ENCODE measurements at places on chromosomes 5 and 9.

DNA sequence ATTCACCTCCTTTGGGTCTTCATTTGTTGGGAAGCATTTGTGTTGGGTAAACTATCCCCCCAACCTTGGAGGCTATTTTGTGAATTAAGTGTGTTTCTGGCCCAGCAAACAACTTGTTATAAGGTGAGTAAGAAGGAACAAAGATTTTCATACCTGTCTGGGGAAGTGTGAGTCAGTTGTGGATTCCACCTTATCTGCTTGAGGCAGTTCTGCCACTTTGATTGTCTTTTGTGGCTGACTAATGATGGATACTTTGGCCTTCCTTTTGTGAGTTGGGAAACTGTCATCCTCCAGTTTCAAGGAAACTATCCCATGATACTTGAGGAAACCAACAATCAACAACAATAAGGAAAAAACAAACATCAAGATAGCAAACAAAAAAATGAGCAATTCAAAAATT lies 24.6 kb upstream of the CER1 start:
- no peak for DNase-seq

- DNase-seq = no peak
These were observed 320.1 kb downstream of the ADAMTS6 start for GRCh38 chr5:65161655-65162054.

DNA sequence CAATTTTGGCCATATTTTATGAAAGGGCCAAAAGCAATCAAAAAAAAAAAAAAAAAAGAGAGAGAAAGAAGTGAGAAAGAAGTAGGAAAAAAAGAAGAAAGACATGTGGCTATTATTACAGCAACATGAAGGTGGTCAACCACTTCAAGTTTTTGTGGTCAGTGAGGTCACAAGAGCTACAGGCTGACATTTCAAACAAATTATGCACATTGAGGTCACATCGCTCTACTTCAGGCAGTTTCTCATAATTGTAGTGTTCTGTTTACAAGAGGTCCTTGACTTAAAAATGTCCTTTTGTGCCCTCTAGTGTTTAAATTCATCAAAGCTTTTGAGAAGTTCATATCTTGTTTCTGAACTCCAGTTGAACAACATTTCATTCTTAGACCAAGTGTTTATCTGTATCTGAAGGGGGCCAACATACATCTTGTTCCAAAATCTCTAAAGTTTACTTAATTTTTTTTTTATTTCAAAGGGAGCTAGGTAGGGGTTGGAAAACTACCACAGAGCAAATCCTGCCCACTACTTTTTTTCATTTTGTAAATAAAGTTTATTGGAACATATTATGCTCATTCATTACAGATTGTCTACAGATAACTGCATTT lies 513.1 kb downstream of the PDE4D start:
- no peak for DNase-seq

- DNase-seq = no peak
These were observed 282.9 kb downstream of the SLF1 start for GRCh38 chr5:94901191-94901979.

- DNase-seq = no peak
These were observed 5.9 kb downstream of the ALAD start for GRCh38 chr9:113395000-113395861.

GRCh38 chr5:39826051-39826450 lies 401.3 kb upstream of the DAB2 start:
- DNase-seq = no peak

DNA sequence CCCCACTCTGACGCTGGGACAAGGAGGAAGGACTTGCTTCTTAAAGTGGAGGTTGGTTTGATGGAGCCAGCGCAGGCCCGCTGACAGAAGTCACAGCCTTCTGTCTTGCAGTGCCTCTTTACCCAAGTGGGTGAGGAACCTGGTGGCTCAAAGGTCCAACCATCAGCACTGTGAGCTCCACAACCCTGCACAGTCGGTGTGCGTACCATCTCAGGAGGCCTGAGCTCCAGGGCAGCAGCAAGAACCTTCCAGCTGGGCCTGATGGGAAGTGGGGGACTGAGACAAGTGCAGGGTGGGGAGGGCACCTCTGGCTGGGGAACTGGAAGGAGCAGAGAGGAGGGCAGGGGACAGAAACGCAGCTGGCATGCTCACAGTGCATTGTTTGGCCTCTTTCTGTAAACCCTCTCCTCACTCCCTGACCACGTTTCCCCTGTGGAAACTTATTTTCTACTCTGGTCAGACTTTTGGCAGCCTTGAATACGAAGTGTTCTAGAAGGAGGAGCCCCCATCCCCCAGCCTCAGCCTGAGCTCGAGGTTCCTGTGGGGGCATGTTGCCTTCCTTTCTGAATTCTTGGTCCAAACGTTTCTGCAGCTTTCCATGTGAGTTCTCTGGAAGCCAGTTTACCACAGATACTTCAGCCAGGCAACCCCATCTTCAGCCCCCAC lies 178.5 kb upstream of the PITX1 start:
- DNase-seq = no peak

- no peak for DNase-seq
These were observed 6.2 kb downstream of the SHC3 start for GRCh38 chr9:89172398-89172797.

- no peak for DNase-seq
These were observed 27.2 kb upstream of the ZFR start for GRCh38 chr5:32471784-32472183.

- DNase-seq = no peak
These were observed 53.4 kb upstream of the PTCH1 start for GRCh38 chr9:95570150-95570549.

DNA sequence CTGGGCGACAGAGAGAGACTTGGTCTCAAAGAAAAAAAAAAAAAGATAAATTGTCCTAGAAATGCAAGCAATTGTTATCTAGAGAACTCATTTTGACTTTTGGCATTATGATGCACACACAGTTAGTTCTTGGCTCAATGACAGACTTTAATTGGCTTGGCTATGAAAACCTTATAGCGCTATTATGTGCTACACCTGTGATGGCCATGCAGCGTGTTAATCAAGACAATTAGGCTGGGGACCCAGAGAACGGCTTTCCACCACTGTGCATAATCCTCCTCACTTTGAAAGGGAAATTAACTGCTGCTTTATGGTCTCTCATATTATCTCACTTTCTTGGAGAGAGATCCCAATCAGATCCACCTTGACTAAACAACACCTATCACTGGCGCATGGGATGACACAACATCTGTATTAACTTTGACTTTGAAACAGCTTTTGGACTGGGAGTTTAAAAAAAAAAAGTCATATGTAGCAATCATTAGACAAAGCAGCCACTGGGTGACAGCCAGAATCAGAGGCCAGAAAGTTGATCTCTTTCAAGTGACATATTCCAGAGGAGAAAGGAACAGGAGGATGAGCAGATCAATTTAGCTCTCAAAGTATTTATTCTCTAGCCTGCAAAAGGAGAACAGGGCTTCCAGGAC lies 132.5 kb downstream of the PPP2R2B start:
- no peak for DNase-seq

GRCh38 chr9:124629600-124629999 lies 122.4 kb upstream of the NR5A1 start:
- no peak for DNase-seq

GRCh38 chr9:97636903-97637302 lies 3.3 kb downstream of the NCBP1 start:
- no peak for DNase-seq

DNA sequence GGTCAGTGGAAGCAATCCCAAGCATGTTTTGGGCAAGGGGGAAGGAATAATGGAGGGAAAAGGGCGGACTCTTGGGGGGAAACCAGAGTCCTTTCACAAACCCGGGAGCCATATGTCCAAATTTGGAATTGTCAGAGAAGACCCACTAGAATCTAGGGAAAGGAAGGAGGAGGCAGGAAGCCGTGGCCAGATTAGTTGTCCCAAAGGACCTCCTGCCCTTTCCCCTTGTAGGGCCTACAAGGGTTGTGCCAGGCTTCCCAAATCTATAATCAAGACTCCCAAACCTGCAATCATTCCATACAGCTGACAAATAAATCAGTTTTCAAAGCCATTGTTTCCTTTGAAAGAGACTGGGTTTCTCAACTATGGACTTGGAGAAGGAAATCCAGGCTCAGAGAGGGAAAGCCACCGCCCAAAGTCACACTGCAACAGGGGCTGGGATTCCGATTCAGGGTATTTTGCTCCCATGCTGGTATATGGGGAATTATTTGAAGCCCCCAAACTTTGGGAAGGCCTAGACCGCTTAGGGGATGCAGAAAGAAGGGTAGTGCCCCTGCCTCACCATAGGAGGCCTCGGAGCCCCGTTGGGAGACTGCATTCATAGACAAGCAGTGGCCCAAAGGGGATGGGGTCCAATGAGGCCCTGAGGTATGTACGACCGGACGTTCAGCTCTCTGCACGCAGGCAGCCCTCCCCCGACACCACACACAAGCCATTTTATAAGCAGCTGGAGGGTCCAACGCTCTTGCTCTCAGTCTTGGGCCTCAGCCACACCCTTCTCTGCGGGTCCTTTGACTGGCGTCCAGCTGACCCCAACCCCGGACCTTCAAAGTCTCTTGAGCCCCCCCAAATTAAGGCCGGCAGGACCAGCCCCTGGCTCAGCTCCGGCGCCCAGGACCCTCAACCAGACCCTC lies 815 bp downstream of the ANXA6 start:
- DNase-seq = no peak

DNA sequence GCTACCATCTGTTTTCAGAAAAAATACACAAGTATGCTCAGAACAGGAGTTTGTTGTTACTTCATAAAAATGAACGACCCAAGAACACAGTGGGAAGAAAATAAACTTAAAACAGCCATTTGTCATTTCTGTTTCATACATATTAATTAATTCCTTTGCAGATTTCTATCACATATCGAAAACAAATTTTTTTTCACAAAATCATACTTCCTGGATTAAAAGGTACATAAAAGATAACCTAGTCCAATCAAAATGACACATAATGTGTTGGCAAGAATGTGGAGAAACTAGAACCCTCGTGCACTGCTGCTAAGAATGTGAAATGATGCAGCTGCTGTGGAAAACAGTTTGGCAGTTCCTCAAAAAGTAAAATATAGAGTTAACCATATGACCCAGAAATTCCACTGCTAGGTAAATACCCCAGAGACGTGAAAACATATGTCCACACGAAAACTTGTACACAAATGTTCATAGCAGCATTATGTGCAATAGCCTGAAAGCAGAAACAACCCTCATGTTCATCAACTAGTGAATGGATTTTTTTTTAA lies 46.0 kb downstream of the MYO10 start:
- DNase-seq = no peak

DNA sequence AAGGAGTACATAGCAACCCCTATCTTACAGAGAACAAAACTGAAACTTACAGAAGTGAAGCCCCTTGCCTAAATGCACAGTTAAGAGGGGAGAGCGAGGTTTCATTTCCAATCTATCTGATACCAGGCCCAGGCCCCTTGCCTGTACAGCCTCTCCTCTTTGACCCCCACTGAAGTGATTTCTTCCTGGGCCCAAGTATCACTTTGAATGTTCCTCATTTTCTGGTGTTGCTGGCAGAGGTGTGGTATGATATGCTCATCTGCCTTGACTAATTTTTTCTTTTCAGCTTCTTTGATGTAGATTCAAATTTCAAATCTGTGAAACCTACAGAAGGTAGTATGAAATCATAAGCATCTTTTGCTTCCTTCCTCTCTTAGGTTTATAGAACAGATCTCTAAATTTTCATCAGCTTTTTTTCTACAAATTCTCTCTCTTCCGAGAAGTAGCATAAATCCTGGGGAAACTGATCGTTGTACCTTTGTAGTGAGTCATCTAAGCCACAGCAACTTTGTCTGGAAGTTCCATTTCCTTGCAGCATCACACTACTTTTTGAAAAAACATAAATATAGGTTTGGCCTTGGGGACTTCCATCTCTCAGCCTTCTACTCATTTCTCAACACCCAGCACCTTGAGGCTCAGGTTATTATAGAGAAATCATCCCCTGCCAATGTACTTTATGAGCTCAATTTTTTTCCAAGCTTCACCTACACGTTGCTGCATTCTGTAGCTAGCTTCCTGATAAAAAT lies 402.4 kb upstream of the PTGER4 start:
- DNase-seq = no peak

GRCh38 chr5:15391704-15392397 lies 108.1 kb upstream of the FBXL7 start:
- no peak for DNase-seq

DNA sequence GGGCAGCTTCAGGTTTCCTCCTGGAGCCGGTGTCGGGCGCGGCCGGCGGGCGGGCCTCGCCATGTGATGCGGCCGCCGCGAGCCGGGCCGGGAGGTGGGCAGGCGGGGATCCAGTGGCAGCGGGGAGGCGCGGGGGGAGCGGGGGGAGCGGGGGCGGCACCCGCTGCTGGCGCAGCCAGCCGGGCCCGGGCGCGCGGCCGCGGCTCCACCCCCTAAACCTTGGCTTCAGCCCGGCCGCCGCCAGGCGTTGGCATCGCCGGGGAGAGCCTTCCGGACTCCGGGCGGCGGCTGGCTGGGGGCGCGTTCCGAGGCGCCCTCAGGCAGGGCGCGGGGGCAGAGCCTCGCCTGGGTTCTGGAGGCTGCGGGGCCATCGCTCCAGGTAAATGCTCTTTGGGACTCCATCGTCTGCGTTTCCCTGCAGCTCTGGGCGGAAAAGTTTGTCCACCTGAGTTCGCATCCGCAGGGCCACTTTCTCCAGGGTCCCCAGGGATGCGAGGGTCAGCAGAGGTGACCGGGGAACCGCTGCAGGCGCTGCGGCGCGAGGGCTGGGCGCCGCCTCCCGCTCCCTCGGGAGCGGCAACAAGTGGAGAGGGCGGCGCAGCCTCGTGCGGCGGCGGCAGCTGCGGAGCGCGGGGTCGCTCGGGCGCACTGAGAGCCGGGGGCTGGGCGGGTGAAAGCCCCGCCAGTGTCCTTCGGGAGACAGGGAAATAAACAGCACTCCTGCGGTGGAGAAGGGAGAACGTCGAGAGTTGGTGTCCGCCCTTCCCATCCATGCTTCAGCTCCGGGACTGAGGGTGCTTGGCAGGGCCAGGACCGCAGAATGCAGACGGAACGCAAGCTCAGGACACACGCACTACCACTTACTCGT lies at the start of gene ARHGEF28:
TSS of gene ARHGEF28 (plus strand) at position 253 of the 868 bp plus-strand sequence. CDS start 58,656 bp downstream, outside the sequence.
- no peak for DNase-seq

DNA sequence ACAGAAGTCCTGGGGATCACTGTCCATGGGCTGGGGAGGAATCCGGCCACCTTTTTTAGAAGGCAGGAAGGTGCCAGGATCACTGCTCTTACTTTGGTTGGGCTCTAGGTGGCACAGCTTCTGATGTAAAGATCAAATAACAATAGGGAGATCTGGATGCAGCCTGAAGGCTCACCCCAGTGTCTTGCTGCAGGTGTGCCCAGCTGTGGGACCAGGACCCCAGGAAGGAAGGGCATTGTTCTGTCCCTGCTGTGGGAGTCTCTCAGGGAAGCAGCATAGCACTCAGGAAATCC lies 69.6 kb downstream of the DAB2IP start:
- no peak for DNase-seq

DNA sequence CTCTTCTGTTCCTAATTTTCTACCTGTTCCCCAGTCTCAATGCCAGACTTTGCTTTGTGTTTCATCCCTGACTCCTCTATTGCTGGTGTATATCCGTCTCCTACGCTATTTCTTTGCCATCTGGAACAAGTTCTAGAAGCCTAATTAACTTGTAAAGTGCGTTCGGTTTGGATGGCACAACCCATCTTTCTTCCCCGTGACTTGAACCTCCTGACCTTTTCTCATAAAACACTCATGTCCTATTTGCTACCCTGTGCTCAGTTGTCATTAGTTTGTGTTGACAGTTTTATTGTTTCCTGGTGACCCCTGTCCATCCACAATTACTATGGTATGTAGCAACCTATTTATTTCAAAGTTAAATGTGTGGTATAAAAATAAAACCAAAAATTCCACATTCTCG lies 323.5 kb downstream of the TLE4 start:
- no peak for DNase-seq

All from stimulated activated CD4-positive, alpha-beta T cell treated with anti-CD3 and anti-CD28 coated beads, TNF-alpha, amount 100 ng/mL, for 1 hour (primary cell).